ENCODE measurements at places on chromosomes 6 and 20.

DNA sequence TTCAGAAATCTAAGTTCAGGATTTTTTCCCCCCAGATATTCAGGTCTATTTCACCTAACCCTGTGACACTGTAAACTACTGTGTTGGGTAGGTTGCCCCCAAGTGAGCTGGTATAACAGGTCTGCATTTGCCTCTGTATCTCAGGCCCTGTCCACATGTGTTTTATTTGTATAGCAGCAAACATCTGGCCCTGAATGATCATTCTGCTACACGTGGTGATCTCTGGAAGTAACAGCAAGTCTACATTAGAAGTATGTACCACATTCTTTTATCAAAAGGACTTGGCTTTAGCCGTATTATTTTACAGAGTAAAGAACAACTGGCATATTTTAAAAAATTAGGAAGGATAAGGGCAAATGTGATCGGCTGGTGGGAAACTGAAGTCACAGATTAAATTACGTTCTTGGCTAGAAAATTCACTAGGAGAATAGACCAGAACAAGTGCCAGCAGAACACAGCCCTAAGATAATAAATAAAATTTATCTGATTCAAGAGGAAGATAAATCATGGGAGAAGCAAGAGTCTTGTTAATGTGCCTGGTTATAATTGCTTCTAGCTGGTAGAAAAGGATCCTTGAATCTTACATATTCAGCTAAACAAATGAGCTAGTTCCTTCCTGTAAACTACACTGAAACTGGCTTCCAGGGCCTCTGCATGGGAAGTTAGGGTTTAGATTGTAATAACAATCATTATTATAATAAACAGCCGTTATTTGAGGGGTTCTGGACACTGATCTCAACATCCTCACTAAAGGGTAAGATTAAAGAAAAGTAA is 192.1 kb downstream of the SAMD5 start:
- DNase-seq, result no peak

DNA sequence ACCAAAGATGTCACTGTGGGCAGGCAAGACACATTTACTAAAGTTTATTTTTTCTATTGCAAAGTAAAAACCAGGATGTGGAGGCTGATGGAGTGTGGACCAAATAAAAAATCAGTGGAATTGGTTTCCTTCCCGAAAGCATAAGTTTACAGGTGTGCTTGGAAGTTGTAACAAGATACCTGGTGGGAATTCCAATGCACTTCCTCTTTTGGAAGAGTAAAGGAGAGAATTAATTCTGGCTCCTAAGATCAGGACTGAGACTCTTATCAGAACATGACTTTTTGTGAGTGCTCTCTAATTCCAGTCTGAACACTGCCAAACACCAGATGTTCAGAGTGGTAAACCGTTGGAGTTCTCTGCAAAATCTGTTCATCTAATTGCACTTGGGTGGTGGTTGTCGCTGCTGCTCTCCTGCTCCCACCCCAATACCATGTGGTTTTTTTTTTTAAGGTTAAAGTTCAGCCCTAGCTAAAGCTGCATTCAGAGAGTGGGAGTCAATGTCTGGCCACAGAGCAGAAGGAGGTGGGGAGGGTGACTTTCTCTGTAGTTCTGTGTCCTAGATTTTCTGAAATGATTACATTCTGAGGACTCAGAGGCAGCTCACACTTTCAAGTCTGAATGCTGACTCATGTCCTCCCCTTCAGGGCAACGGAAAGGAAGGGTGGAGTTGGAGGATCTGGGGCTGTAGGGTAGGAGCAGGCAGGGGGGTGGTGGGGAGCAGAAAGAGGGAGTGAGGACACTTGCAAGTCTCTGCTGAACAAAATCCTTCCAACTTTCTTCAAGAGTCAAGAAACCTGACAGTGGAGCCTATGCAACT is 275.8 kb upstream of the PRDM1 start:
- DNase-seq, result no peak

GRCh38 chr20:62046431-62046830 is 19.2 kb downstream of the TAF4 start:
- no peak for DNase-seq

DNA sequence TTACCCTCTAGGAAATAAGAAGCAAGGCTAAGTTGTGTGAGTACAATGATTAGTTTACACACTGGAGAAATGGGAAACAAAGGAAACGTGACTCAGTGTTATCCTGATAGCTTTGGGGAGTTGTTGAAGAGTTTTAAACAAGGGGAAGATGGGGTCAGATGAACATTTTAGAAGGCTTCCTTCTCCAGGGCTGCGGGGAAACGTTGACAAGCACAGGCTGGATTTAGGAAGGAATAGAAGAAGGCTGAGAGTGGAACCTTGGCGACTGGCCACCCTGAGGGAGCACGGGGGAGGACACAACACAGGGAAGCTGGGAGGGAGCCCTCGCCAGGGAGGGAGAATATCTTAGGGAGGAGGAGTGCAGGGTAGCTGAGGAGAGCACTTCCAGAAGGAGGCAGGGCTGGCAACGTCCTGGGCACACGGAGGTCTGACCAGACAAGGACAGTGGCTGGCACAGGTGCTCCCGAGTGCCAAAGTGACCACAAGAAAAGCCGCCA is 134.7 kb downstream of the AIG1 start:
- no peak for DNase-seq

DNA sequence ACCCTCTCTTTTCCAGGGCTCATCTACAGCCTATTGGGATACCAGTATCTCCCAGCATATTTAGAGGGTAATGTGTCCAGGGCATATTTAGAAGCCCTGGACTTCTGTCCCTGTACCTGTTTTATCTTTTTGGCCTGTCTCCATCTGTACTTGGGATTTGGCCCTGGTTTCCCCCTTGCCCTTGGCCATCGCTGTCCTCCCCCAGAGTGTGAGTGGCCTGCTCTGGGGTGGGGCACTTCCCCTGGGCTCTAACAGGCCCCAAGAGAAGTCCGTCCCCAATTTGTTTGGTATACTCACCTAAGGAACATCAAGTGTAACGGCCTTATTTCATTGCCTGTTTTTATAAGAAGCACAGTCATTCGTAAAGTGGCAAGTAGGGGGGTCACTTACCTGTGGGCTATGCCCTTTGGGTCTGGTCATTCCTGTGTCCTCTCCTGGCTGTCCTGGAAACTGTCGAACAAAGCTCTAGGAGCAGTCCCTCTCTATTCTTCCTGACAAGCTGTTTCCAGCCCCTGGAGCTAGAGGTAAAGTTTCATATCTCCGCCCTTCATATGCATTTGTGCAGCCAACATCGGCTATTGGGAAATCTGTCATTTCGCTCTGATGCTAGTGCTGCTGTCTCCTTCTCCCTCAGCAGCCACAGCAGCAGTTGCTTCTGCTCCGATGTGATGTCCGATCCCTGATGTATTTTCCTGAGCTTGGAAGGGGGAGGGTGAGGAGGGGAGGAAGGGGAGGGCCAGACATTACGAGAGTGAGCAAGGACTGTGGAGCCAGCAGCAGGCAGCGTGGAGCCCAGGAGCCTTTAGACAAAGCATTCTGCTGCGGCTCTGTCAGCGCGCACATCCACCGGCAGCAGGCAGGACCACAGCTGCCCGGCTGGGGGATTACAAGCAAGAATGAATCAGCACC is 83.4 kb downstream of the TCP11 start:
- DNase-seq, result no peak

GRCh38 chr6:170438861-170439260 is 114.2 kb downstream of the PSMB1 start:
- no peak for DNase-seq

DNA sequence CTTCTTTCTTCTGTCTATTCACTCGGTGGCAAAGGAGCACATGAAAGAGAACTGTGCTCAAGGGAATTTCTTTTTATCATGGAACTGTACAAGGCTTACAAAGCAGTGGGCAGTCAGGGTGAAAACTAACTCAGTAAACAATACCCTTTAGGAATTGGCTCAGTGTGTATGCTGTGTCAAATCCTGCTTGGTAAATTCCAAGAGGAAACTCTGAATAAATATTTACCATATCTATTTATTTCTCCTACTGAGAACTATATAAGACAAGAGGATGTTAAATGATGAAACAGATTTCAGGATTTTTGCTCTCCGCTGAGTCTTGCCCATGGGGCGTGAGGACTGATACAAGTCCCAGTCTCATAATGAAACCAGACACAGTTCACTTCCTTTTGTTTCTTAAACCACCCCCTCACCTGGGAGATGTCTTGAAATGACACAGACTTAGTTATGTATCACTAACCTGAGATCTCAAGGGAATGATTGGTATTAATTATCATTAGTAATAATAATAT is 188.8 kb downstream of the BACH2 start:
- DNase-seq, result no peak

- DNase-seq, result no peak
Observed at GRCh38 chr6:68978411-68978810, 343.3 kb downstream of the ADGRB3 start.

DNA sequence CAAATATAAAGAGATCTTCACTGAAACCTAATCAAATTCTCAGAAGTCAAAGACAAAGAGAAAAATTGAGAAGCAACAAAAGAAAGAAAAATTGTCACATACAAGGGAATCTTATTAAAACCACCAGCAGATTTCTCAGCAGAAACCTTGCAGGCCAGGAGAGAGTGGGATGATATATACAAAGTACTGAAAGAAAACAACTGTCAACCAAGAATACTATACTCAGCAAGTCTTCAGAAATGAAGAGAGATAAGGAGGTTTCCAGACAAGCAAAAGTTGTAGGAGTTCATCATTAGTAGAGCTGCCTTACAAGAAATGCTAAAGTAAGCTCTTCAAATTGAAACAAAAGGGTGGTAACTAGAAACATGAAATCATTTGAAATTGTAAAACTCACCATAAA is 345.6 kb downstream of the MAFB start:
- DNase-seq, result no peak

GRCh38 chr6:10310826-10311225 is 104.0 kb downstream of the TFAP2A start:
- DNase-seq, result no peak

- no peak for DNase-seq
Observed at GRCh38 chr20:20551409-20551808, 161.0 kb downstream of the RALGAPA2 start.

DNA sequence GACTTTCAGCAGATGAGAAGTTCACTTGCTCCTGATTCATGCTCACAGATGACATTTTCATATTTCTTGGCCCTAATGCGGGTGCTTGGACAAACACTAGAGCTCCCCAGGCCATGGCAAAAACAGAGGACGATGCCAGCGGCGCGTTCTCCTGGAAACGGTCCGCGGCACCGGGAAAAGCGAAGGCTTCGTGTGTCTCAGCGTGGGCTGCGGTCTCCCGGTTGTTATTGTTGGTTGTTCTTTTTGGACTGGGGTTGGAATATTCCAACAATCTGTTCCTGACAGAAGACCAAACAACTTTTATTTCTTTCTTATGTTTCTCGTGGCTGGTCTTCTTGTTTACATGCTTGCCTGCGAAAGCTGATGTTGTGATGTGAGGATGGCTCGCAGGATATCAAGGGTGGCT is 46.8 kb upstream of the NEDD9 start:
- no peak for DNase-seq

DNA sequence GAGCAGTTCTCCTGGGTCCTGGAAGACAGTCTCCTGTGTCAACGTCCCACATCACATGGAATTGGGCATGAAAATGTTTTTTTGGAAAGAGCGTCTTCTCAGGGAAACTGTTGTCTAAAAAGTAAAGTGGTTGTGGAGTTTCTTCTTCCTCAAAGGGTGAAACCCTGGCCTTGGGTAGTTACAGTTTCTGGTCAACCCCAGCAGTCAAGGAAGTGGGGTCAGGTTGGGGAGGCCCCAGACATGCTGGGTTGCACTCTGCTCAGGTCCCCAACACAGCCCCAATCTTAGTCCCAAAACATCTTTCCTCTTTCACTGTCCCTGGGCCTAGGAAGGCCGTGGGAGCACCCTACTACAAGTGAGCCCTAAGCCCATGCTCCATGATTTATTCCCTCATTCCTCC is 996 bp upstream of the NFKBIE start:
- DNase-seq, result no peak

- DNase-seq, result no peak
Observed at GRCh38 chr6:168030218-168030746, 32.8 kb downstream of the KIF25 start.

DNA sequence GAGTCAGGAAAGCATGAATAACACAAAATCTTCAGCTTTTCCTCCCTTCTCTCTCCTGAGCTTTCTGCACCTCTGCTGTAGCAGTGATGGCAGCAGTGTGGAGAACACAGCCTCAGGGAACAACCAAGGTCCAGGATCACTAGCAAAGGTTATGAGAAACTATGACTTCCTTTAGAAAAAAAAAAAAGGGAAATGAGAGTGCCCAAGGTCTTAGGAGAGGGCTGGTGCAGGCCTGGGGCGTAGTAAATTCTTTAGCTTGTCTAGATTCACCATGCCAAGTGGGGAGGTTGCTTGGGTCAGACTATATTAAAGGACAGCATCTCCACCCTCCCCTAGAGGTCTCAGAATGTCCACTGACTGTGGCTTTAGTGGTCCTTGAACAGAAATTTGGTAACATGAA is 40.4 kb upstream of the POLR1H start:
- DNase-seq, result no peak

GRCh38 chr20:2172305-2173175 is 70.9 kb downstream of the STK35 start:
- DNase-seq, result peak; percentile 80

DNA sequence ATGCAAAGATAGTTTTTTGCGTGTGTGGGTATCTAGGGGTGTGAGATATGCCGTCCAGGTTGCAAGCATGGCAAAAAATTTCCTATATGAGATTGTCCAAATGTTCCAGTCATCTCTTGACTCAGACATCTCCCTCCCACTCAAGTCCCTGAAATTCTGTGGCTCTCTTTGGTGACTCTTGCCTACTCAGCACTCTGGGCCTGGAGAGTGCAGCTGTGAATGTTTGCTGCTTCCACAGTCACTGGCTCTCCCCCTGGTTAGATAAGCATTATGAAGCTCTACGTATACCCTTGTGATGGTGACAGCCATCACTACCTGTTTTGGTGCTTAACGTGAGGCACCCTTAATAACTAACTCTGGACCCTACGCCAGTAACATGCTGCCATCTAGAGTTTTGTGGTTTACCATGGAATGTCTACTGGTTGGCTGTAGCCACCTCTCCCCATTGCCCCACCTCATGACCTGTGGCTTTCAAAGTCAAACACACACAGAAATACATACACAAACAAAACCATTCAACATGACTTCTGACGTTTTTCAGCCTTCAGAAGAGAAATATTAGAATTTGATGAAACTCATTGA is 621.9 kb upstream of the CITED2 start:
- DNase-seq, result peak; percentile 16

- no peak for DNase-seq
Observed at GRCh38 chr6:109002051-109002697, 92.5 kb downstream of the SESN1 start.

GRCh38 chr6:24547243-24547642 is 52.5 kb downstream of the ALDH5A1 start:
- DNase-seq, result peak; percentile 36

DNA sequence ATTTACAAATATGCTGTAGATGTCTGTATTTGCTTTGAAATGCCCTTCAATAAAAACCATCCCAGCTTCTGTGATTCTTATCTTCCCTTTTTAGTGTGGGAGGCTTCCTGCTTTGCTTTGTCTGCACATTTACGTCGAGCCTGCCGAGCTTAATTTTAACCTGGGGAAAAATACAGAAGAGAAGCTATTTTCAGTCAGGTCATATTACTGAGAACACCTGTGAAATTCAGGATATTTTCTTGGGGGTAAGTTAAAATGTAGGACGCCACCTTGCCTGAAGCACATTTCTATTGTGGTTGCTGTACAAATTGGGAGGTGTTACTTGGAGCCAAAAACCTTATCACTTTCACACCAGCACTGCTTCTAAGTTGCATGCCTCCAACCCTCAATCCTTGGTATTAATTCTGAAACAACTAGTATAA is 43.6 kb upstream of the FUCA2 start:
- no peak for DNase-seq
